ENCODE measurements at places on chromosomes 6 and 20.
A peak's percentile ranks its signal among the peaks of the same experiment; 100 is the strongest.

- DNase-seq, result no peak
Observed at GRCh38 chr6:133108419-133108818, 132.7 kb upstream of the EYA4 start.

DNA sequence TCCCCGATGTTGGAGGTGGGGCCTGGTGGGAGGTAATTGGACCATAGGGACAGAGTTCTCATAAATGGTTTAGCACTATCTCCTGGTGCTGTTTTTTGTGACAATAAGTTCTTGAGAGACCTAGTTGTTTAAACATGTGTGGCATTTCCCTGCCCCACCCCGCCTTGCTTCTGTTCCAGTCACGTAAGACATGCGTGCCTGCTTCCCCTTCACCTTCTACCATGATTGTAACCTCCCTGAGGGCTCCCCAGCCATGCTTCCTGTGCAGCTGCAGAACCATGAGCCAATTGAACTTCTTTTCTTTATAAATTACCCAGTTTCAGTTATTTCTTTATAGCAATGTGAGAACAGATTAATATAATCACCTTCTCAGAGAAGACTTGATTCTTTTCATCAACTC, 2.5 kb upstream of the RNF144B start:
- DNase-seq, result no peak

GRCh38 chr20:1484438-1485116, 6.6 kb downstream of the SIRPB2 start:
- no peak for DNase-seq

DNA sequence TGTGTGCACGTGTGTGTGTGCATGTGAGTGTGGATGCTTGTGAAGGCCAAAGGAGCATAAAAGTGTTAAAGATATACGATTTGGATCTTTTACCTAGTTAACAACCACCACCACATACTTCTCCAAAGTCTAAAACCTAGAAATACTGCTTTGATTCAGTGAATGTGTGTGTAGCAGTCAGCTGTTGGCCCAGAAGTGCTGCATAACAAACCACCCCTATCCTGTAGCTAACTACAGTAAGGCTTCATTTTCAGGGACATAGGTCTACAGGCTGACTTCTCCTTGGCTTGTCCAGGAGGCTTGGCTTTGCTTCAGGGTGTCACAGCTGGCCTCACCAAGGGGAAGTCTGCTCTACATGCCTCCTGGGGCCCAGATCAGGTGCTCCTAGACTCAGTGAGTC, 2.4 kb upstream of the CST8 start:
- no peak for DNase-seq

DNA sequence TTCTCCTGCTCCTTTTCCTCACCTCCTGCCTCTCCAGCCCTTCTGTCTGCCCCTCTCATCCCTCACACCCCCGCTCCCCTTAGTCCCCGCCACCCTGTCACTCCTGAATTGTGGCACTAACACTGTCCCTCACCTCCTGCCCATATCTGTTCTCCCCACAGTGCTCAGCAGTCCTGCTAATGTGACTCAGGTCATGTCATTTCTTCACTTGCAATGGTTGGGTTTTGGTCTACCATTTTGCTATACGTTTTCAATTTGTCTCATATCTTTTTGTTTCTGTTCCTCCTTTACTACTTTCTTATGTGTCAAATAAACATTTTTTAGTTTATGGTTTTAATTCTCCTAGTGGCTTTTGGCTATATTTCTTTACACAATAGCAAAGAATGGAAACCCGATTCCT, 1.3 kb upstream of the HLA-B start:
- DNase-seq, result no peak

DNA sequence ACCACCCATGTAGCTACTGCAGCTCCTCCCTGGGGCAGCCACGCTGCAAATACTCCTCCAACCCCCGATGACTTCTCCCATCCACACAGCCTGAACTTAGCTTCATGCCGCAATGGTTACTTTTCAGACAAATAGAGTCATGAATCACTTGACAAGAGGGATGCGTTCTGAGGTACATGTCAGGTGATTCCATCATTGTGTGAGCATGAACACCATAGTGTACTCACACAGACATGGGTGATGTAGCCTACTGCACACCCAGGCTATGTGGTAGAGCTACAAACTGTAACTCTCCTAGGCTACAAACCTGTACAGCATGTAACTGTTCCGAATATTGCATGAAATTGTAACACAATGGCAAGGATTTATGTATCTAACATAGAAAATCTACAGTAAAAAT, 298.5 kb upstream of the SLC35B3 start:
- no peak for DNase-seq

DNA sequence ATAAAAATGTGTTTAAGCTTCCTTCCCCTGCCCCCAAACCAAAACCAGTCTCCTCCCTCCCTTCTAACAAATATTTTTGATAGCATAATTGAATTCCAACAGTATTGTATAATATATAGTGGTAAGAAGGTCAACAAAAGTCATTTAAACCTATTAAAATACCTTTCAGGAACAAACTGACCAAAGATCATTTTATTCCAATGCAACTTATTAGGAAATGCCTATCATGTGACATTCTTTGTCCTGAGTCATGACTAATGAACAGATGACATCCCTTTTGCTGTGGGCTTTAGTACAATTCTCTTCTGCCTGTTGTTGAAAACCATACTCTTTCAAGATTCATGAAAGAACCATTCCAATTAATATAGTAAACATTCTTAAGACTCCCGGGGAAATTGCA, 51.5 kb upstream of the TRAF3IP2 start:
- no peak for DNase-seq

GRCh38 chr6:75204959-75205775, 686 bp downstream of the COL12A1 start:
- no peak for DNase-seq

- DNase-seq, result no peak
Observed at GRCh38 chr20:44584162-44584561, 1.8 kb downstream of the PKIG start.

- no peak for DNase-seq
Observed at GRCh38 chr20:19952392-19952791, 64.8 kb upstream of the NAA20 start.

DNA sequence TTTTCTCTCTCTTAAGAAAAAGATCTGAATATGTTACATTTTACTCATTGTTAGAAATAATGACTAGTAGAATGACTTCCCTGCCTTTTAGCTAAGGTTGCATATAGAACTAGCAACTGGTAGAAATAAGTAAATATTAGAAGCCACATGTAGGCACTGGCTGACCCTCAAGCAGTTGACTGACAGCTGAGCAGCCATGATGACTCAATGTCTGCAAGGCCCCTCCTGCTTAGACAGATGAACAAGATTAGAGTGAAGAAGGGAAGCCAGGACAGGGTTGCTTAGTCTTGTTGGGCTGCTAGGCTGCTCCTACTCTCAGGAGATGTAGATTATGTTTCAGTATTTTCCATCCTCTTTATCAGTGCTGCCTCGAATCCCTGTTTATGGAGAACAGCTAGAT, 6.5 kb downstream of the MEP1A start:
- DNase-seq, result peak; percentile 54

All from WERI-Rb-1 (cell line).